ENCODE measurements at places on chromosomes 11 and 22.

GRCh38 chr11:103907136-103907535 is 129.3 kb upstream of the DDI1 start:
- no peak for DNase-seq

GRCh38 chr11:102240502-102240901 is 76.8 kb upstream of the BIRC3 start:
- DNase-seq, result no peak

- peak; percentile 12 for DNase-seq
These were observed 9.8 kb upstream of the SEC14L6 start for GRCh38 chr22:30556388-30556787.

DNA sequence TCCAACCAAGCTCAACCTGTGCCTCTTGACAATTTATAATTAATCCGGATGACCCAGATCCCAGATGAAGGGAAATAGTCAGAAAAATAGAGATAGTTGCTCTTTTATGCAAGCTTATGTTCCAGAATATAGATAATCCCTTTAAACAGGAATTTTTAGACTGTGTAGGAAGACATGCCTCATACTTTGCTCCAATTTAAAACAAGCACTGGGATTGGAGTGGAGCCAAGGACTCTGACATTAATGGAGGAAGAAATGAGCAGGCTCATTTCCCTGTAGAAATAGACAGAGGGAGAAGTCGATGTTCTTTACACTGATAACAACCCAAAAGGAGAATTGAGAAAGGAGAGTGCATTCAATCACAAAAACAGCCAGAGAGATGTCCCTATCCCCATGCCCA is 70.1 kb upstream of the LRRC55 start:
- DNase-seq, result no peak

DNA sequence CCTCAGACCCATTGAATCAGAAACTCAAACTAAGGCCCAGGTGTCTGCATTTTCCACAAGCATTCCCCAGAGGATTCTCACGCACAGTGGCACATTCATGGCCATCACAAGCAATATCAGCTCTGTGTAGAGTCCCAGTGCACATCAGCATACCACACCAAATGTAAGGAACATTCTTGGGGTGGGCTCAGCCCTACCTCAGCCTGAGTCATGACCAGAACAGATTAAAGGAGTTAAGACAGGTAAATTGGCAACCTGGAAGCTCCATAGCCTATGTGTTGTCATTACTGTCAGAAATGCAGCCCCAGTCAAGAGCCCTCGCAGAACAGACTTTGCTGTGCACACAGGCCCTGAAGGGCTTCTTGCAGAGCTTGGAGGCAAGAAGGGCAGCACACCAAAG is 53.1 kb downstream of the OPCML start:
- DNase-seq, result no peak

DNA sequence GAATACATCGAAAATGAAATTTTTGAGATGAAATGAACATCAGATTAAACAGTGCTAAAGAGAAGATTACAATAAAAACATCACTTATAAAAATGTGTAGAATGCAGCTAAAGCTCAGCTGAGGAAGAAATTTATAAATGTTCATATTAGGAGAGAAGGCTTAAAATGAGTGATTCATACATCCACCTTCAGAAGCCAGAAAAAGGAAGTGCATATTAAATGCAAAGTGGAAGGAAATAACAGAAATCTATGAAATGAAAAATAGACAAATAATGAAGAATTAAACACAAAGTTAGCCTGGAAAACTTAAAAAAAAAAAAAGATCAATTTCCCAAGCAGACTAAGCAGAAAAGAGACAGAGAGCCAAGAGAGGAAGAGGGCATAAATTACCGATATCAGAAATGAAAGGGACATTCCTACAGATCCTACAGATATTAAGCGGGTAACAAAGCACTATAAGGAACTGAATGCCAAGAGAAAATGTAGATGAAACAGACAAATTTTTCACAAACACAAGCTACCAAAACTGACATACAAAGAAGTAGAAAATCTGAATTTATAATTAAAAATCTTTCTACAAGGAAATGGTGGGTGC is 7.2 kb upstream of the MOB2 start:
- DNase-seq, result no peak

- DNase-seq, result no peak
These were observed 144.9 kb downstream of the HIPK3 start for GRCh38 chr11:33402066-33402465.

GRCh38 chr11:43790444-43790794 is 90.2 kb upstream of the ALKBH3 start:
- no peak for DNase-seq

DNA sequence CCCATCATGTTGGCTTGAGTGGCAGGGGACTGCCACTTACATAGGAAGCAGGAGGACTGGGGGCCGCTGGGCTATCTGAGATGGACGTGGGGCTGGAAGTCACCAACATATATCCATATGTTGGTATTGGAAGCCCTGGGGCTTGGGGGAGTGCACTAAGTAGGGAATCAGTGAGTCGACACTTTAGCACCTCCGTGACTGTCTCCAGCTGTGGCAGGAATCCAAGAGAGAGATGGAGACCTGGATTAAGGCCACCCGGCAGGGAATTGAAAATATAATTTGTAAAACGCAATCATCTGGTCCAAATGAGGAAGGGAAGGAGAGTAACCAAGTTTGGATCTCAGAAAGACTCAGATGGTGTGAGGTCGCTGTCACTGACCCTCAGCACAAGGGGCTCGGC is 68.4 kb downstream of the ELFN2 start:
- no peak for DNase-seq

GRCh38 chr11:112277029-112277428 is 16.4 kb upstream of the PLET1 start:
- no peak for DNase-seq

- no peak for DNase-seq
These were observed 65.6 kb downstream of the FAM168A start for GRCh38 chr11:73532310-73532709.

DNA sequence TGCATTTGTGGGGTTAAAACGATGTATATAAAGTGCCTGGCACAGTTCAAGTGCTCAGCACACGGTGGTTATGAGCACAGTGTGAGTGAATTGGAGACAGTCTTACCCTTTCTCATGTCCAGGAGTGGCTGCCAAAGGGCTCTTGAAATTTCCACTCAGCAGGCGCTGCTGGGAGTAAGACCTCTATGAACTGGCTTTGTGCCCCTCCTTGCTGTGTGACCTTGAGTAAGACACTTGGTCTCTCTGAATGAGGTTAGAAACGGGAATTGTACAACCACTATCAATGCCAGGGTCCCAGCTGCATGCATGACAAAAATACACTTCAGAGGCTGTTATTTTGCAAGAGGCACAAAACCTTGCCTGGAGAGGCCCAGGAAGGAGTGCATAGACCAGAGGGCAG is 86.6 kb downstream of the TSPAN18 start:
- no peak for DNase-seq

- DNase-seq, result no peak
These were observed 6.1 kb upstream of the A4GALT start for GRCh38 chr22:42726811-42727210.

DNA sequence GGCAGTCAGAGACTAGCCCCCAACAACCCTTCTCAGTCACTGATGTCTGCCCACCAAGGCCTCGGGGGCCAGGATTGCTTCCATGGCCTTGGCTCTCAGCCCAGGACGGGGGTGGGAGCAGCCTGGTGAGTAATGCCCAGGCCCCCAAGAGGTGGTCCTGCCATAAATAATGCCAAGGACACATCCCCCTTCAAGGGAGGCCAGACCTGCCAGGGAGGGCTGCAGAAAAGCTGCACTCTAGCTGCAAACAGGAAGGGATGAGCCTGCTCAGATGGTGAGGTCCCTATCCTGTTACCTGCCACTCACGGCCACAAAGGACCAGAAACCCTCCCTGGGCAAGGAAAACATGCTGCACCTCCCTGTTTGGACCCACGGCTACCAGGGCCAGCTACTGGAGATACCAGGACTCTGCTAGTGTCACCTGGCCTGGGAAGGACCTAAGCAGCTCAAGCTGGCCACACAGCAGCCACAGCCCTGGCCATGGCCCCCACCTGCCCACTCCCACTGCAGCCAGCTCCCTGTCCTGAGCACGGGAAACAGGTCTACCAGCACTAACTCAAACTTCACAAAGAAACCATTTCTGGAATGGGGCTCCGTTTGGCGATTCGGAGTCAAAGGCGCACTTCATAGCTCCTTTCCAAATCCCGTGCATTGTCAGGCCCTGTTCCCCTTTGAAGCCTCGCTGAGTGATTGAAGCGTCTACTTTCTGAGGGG is 12.1 kb downstream of the GNB1L start:
- DNase-seq, result no peak

- DNase-seq, result no peak
These were observed 28.7 kb upstream of the CTR9 start for GRCh38 chr11:10722307-10722706.

DNA sequence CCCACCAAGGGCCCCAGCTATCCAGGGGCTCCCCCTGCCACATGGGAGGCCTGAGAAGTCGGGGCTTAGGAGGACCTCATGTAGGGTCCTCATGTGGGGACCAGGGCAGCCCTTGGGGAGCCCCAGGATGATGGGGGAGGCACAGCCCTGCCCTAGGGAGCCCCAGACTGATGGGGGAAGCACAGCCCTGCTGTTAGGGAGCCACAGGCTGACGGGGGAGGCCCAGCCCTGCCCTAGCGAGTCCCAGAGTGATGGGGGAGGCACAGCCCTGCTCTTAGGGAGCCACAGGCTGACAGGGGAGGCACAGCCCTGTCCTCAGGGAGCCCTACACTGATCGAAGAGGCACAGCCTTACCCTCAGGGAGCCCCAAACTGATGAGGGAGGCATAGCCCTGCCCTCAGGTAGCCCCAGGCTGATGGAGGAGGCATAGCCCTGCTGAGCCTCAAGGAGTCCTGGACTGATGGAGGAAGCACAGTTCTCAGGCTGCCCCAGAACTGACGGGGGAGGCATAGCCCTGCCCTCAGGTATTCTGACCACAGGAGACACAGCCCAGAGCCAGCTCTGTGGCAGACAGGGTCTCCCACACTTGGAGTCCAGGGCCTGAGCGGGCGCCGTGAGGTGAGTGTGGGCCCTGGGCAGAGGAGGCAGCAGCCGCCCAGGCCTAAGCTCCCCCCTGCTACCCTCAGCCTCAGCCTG is 10.8 kb downstream of the PRR33 start:
- DNase-seq, result no peak

DNA sequence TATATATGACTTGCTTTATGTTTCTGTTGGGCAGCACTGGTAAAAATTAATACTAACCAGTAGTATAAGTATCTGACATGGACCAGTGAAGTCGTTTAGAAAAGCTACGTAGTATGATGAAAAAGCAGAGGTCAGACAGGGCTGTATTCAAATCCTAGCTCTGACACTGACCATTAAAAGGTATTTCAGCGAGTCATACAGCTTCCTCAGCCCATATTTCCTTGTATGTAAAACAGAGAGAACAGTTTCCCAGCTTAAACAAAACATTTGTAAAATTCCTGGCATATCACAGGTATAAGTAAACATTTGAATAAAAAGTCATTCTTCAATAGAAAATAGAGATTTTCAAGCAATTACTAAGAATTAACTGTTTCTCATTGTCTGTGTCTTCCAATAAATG is 4.2 kb downstream of the NOX4 start:
- DNase-seq, result no peak

- DNase-seq, result no peak
These were observed 40.9 kb downstream of the CSRP3 start for GRCh38 chr11:19160847-19161246.

DNA sequence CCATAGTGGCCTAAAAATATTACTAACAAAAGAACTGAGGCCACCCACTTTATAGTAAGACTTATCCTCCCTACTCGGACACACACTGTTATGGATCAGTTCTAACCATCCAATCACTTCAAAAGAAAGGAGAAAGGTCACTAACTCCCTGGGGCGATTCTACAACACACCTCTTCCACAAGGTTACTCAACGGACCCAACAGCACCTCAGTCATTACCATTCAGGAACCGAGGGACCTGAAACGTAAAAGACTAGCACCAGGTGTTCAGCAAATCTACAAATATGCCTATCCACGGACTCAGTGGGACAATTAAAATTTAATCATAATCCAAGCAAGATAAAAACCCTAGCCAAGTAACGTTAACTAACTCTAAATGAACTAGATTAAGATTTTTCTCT is 1.6 kb downstream of the HNRNPUL2 start:
- DNase-seq, result no peak

DNA sequence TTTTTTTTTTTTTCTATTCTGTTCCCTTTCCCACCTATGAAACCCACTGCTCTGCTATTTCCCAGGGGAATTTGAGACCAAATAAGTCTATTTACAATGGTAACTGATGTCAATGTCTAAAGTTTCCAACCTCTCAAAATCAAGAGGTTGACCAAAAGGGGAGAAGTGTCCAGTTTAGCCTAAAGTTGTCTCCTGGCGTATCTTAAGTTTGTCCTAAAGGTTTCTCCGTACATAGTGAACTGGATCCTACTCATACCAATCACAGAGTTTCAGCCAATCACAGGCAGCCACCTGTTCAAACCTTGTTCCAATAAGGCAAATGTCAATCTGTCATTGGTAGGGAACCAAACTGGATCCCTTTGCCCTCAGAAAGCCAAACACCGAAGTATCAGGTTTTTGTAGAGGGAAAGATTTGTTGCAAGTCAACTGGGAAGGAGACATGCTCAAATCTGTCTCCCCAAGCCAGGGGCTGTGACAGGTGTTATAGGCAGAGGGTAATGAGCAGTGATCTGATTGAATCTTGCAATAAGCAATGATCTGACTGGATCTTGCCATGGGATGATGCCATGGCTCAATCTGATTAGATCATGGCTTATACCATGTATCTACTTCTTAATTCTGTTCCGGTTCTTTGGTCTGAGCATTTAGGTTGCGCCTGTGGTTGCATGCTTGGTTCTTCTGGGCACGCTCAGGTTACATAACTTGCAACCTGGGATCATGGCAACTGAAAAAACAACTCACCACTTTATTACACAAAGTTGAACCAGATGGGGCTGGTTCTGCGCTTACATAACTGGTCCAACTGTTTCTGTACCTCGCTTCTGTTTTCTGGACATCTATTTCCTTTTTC is 1.1 kb upstream of the VPS37C start:
- DNase-seq, result peak; percentile 44

- no peak for DNase-seq
These were observed 58.4 kb downstream of the ST3GAL4 start for GRCh38 chr11:126413843-126414405.

DNA sequence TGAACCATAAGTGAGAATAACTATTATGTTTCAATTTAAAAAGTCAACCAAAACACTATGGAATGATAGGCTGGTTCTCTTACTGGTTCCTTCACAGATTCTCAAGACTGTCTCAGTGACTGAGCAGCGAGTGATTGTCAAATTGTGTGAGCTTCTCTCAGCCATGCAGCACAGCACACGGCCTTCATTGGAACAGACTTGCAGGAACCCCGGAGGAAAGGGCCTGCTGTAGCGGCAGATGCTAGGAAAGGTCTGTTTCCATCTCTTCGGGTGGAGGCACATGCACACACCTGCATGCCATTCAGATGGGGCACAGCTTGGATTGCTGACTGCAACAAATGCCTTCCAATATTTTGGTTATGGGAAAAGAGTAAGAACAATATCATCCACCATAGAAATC is 741.8 kb downstream of the OPCML start:
- no peak for DNase-seq
